ENCODE measurements at places on chromosomes 11 and 22.

- no peak for DNase-seq
Observed at GRCh38 chr11:61368646-61369045, 6.5 kb downstream of the TMEM138 start.

GRCh38 chr22:17976121-17976520 lies 48.2 kb downstream of the MICAL3 start:
- DNase-seq, result no peak

GRCh38 chr11:114316980-114317786 lies 21.0 kb downstream of the NNMT start:
- no peak for DNase-seq

DNA sequence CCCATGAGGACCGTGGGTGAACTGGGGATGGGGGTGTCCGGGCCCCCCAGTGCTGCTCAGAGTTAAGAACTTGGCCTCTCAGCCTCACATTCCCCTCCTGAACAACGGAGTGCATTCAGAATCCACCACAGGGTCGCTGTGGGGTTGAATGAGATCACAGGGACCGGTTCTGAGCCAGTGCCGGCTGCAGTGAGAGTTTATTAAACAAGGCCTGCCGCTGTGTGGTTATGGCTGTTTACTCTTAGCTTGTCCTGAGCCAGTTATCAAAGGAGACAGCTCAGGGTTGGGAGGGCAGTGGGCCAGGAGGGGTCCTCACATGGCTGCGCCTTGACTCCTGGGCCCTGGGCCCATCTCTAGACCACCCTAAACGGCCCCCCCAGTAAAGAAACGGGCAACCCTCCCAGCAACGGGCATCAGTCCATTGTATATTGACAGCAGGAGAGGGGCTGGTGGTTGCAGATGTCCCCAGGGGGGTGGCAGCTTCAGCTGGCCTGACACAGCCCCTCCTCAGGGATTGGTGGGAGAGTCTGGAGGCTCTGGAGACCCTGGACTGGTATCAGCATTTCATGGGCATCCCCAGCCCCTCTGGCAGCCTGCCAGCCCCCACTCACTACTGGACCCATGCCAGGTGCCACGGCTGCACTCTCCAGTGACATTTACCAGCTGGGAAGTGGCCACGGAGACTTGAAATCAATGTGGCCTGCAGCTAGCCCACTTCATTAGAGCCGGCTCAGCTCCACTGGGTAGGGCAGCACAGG lies 15.1 kb upstream of the CABP7 start:
- DNase-seq, result no peak

GRCh38 chr11:64225608-64226506 lies at the start of the genes NUDT22 and TRPT1:
TSS of gene NUDT22 (plus strand) at chr11:64226274. CDS start at chr11:64226653, 379 bp downstream.
TSS of gene TRPT1 (minus strand) at chr11:64226186. CDS start at chr11:64225860, 326 bp downstream.
- DNase-seq, result peak; percentile 88

- DNase-seq, result no peak
Observed at GRCh38 chr11:45807792-45808238, 2.9 kb downstream of the SLC35C1 start.

DNA sequence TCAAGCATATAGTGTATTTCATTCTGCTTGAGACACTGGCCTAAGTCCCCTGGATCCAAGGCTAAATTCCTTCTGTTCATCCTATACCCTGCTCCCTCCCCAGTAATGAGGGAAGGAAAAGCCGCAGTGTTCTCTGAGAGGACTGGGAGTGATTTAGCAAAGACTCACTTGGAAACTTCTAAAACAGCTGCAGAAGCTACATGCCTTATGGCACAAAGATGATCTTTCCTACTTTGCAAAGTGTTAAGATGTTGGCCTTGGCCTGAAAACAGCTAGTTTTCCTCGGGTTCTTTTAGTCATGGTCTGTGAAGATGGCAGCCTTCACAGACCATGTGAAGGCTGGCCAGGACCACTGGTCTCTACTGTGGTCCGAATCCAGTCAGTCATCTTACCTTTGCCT lies 65.7 kb downstream of the ABTB2 start:
- no peak for DNase-seq

DNA sequence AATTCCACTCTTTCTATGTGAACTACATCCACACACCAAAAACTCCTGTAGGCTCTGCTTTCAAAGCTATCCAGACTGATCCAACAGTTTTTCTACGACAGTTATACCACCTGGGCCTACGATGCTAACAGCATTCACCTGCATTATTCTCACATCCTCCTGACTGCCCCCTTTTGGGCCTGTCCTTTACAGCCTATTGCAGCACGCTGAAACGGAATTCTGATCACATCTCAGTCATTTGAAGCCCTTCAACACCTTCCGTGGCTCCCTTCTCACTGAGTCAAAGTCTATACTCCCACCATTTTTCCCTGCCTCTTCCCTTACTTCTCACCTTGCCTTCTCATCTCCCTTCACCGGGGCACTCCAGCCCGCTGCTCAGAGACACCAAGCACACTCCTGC lies 791.3 kb upstream of the KIRREL3 start:
- no peak for DNase-seq

- no peak for DNase-seq
Observed at GRCh38 chr22:38731703-38732161, 24.1 kb downstream of the SUN2 start.

DNA sequence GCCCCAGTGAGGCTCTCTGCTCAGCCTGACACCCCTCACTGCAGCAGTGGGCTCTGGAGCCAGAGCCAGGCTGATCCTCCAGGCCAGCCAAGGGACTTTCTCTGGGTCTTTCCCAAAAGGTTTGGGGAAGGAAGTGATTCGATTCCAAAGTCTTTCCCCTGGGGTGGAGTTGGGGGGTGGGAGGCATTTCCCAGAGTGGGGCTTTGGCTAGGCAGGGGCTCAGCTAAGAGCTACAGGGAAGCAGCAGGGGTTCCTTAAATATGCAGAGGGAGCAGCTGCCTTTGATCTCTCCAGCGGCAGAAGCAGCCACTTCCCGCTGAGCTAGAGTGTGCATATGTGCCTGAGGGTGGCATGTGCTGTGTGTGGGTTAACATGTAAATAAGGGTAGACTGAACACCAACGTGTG lies 192.9 kb downstream of the INSC start:
- no peak for DNase-seq

DNA sequence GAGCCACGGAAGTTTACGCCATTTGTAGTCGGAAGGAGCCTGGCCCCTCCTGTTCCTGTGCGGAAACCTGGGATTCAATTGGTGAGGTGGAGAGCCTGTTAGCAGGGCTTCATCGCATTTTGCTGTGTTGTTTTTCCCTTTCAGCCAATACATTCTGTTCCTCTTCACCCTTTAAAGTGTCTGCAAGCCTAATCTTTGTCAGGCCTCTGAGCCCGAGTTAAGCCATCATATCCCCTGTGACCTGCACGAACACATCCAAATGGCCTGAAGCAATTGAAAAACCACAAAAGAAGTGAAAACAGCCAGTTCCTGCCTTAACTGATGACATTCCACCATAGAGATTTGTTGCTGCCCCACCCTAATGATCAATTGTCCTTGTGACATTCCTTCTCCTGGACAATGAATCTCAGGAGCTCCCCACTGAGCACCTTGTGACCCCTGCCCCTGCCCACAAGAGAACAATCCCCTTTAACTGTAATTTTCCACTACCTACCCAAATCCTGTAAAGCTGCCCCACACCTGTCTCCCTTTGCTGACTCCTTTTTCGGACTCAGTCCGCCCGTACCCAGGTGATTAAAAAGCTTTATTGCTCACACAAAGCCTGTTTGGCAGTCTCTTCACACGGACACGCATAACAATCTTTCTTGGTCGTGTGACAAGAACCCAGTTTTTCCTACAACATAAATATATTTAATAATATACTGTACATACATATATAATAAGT lies 37.1 kb upstream of the MMP12 start:
- DNase-seq, result no peak

DNA sequence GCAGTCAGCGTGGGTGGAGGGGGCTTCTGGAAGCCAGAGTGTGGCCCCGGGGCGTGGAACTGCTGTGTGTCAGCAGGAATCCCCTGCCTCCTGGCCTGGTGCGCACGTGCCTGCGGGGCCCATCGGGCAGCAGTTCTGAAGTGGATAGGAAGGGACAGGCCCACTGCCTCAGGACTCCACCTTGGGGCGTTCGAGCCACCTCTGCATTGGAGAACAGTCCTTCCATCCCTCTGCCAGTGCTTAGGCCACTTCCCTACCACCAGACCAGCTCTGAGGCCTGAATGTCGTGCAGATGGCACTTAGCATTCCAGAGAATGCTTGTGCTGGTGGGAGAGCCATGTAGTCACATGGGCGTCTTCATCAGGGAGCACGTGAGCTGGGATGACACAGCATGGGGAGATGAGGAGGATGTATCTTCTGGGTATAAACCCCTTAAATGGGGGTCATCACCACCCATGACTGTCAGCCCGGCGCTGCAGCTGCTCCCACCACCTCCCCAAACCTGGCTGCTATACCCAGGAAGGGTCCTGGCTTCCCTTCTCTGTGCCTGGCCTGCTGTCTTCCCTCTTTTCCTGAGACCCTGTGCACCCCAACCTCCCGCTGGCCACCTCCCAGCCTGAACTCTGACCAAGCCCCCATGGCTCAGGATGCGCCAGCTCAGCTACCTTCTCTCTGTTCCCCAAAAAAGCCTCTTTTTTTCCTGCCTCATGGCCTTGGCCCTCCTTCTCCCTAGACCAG lies 9.7 kb downstream of the INCENP start:
- DNase-seq, result no peak

- no peak for DNase-seq
Observed at GRCh38 chr11:73969091-73969490, 13.6 kb downstream of the UCP2 start.

DNA sequence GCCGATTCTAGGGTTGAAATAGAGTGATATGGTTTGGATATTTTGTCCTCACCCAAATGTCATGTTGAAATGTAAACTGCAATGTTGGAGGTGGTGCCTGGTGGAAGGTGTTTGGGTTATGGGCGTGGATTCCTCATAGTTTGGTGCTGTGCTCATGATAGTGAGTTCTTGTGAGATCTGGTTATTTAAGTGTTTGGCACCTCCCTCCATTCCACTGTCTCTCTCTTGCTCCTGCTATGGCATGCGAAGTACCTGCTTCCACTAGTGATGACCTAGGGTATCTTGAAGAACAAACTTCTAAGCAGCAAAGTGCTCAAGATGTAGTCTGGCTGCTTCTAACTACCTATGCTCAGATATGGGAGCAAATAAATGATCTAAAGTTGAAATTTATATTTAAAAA lies 56.0 kb upstream of the TSPAN18 start:
- DNase-seq, result no peak

GRCh38 chr22:38828191-38828590 lies 15.6 kb downstream of the NPTXR start:
- no peak for DNase-seq

DNA sequence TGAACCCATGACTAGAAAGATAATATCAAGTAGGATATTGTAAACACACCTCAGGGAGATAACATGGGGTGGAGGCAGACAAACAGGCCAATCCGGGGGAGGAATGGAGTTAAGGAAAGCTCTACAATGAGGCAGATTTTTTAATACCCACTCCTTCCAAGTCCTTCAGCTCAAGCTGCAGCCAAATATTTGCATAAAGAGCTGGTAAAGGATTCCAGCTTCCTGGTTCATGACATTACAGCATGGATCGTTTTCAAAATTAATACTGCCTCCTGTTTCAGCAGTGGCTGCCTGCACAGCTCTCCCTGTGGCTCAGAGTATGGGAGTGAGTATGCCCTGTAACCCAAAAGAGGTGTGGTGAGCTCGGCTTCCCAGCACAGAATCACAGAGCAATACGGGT lies 5.1 kb downstream of the POU2AF3 start:
- DNase-seq, result no peak

- no peak for DNase-seq
Observed at GRCh38 chr11:61333550-61334433, 764 bp downstream of the TKFC start.

DNA sequence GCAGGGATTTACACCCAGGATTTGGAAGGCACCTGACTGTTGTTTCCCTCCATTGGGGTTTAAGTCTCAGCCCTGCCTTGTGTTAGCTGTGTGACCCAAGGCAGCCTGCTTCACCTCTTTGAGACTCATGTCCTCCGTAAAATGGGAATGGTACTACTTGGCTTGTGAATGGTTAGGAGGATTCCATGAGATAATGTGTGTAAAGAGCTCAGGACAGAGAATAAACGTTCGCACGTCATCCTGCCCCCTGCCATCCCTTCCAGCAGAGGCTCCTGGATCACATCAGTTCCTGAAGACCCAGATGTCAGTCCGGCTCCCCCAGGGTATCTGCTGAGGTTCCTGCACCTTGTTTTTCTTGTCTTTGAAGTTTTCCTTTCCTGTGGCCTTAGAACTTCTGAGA lies 16.8 kb upstream of the ACCSL start:
- DNase-seq, result no peak

Measured in activated CD4-positive, alpha-beta T cell treated with anti-CD3 and anti-CD28 coated beads, Interleukin-2, amount 50 U/mL, for 1 hour (primary cell).